Natural killer cell treated with Interleukin-12 subunit alpha and Interleukin-12 subunit beta and Interleukin-15 and Interleukin-18, amount 100 ng/mL, for 72 hours (primary cell): ENCODE measurements at places on chromosomes 5 and 9. TPM values are rescaled to one million over a fixed set of nuclear protein-coding genes. Genes with fewer than 3 reads are reported as not detected.

FOXD1 gene
- 1.5 TPM for total RNA-seq

OCLN gene
- total RNA-seq = 0.67 TPM

CTNND2 gene
- not detected for total RNA-seq

GRCh38 chr5:71782393-71782770 is 63.3 kb downstream of the CARTPT start:
- no peak overlapping the region for H3K27ac ChIP-seq
- peaks cover 16% of the 10 kb centered on the region for H3K4me1 ChIP-seq
- no peaks in the 10 kb centered on the region for H3K36me3 ChIP-seq
- DNase-seq = no peak
- peaks cover 20% of the 10 kb centered on the region for H3K27me3 ChIP-seq

DNA sequence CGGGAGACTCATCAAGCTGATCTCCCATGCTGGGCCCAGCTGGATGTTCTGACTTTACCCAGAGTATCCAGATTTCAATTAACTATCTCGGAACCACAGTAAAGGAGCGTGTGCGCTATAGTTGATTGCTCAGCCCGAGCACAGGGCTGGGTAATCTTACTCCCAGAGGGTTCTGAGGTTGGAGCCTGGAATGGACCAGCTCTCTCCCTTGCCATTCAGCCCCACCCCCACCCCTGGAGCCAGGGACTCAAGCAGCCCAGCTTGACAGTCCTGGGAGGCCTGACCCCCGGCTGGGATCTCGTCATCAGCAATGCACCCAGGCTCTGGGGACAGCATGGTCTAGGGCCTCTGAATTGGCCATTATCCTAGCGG is 23.7 kb upstream of the PTGES start:
- peak overlapping the region; percentile 84 for H3K27ac ChIP-seq
- peak overlapping the region; percentile 77 for H3K4me3 ChIP-seq
- peaks cover 8% of the 10 kb centered on the region for H3K27me3 ChIP-seq
- H3K36me3 ChIP-seq = no peaks in the 10 kb centered on the region

FOXD4L4 gene
- total RNA-seq = 0.33 TPM

DNA sequence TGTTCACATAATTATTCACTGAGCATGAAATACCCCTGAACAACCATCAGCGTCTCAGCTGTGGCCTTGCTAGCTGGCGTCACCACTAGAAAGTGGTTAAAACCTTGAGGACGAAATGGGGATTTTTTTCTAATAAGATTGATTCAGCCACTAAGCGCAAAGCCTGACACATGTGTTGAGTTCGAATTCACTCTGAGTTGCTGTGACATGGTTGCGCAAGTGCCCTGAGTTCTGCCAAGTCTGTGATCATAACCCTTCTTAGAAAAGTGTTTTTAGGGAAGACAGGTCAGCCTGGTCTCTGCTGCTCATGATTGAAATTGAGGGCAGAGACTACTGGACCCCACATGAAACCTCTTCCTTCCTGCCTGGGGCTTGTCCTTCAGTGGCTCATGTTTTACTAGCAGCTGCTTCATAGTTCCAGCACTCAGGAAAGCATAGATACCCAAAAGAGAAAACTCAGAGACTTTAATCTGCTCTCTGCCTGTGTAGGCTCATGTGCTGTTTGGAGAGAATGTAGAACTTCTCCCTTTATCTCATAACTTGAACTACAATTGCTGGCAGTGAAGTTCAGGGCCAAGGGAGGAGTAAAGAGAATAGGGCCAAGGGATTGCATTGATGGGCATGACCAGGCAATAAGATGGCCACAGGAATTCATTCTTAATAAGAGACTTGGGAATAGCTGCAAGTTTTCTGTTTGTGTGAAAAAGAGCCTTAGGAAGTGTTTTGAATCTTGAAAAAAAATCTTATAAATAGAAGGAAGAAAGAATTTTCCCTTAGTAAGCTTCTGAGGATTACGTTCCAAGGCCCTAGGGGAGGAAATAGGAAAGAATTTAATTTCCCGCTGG is 66.8 kb upstream of the CXCL14 start:
- no peaks in the 10 kb centered on the region for H3K36me3 ChIP-seq
- H3K4me3 ChIP-seq = no peak overlapping the region
- peaks cover 19% of the 10 kb centered on the region for H3K27me3 ChIP-seq
- no peak overlapping the region for H3K27ac ChIP-seq

GRCh38 chr9:14133394-14133793 is 180.5 kb downstream of the NFIB start:
- H3K27me3 ChIP-seq = no peaks in the 10 kb centered on the region
- no peak overlapping the region for H3K27ac ChIP-seq
